Stimulated activated naive B cell treated with anti-CD40 and anti-IgM and Interleukin-4, amounts not matched to agents 10 μg/mL and 1 μg/mL and 100 μg/mL, for 72 hours (primary cell): ENCODE measurements at places on chromosomes 2 and 18.
A peak's percentile ranks its signal among the peaks of the same experiment; 100 is the strongest.

DNA sequence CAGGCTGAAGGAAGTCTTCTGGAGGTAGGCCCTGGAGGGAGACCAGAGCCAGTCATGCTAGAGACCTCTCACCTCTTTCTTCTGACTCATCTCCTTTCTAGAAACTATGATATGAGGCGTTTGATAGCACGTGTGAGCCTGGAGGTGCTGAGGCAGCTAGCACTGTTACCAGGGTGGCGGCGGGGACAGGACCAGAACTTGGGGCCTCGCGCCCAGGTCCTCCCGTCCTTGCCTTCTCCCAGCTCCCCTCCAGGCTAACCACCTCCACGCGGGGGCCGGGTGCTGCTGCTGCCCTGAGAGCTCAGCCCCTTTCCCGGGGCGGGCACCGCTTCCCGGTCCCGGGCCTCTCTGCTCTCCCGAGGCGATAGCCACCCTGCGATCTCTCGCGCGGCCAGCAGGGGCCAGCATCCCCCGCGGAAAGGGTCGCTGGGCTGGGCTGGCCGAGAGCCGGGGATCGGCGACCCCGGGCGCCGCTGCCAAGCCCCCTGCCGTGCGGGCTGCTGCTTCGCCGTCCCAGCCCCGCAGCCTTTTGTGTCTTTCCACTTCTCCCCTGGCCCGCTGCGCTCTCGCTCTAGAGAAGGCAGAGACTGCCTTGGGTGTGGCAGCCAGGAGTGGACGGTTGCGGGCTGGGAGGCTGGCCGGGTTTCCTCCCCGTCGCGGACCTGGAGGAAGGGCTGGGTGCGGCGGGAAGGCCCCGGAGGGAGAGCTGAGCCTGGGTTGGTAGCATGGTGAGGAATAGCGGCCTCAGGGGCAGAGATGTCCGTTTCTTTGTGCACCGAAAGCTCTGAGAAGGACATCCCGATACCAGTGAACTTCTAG, 49.1 kb downstream of the TMEM17 start:
- peak; percentile 59 for DNase-seq

- DNase-seq: no peak
These were observed 91.9 kb upstream of the FN1 start for GRCh38 chr2:215527736-215528135.

GRCh38 chr2:28591711-28592335, 96.0 kb downstream of the PLB1 start:
- DNase-seq: no peak

DNA sequence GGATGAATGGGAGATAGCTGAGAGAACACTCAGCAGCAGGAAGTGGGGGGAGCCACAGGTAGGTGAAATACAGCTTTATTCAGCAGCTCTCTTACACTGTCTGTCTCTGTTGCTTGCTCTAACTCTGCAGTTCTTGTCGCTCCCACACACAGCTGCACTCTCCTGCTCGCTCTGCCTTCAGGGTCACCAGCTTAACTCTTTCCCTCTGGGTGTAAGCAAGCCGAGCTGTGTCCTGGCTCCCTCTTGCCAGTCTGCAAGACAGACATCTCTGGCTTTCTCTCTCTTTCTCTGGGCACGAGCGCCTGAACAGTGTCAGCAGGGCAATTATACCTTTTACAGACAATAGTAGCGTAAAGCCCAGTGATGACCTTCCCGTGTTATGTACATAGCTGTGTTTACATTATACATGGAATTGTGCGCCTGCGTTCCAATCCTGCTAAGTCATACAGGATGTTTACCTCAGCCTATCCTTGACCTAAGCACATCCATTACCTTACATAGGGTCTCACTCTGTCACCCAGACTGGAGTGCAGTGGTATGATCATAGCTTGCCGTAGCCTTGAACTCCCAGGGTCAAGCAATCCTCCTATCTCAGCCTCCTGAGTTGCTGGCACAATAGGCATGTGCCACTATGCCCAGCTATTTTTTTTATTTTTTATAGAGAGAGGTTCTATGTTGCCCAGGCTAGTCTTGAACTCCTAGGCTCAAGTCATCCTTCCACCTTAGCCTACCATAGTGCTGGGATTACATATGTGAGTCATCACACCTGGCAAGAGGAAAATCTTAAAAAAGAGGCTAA, 57.8 kb upstream of the CHN1 start:
- no peak for DNase-seq

DNA sequence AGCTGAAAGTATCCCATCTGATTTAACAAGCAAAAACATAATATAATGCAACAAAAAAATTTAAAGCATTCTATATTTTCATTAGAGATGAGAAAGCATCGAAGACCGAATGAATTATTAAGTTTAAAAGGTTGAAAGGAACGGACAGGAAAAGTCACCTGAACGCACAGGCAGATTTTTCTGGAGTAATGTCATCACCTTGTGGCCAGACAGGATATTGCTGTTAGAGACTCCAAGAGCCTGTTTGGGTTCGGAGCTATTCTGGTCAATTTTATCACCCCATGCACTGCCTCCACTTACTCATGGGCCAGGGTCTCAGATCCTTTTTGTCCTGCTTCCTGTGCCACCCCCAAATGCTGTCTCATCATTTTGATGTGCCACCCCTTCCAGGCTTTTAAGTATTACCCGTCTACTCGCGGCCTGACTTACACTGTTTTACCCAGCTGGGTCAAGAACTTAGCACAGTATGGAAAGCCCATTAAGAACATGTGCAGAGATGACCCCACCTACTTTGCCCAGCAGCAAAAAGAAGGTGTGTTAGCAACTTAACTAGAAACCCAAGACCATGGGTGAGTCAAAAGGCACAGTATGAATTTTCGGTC, 27.3 kb downstream of the GKN2 start:
- peak; percentile 39 for DNase-seq
